ENCODE measurements at places on chromosomes 7 and 10.

DNA sequence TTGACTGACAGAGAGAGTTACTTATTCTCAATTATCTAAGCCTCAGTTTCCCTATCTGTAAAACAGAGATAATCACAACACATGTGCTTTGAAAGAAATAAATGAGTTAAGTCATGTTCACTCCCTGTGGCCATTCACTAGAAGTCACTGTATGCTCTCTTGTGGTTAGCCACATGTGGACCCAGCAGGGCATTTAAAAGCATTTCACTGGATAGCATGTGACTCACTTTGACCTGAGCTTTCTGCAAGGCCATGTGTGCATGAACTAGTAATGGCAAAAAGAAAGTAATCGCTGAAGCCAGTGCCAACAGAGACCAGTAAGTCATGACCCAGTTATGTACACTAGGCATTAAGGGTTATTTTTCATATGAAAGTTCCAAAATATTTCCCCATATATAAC lies 557.0 kb upstream of the IGFBP3 start:
- no peak for DNase-seq

DNA sequence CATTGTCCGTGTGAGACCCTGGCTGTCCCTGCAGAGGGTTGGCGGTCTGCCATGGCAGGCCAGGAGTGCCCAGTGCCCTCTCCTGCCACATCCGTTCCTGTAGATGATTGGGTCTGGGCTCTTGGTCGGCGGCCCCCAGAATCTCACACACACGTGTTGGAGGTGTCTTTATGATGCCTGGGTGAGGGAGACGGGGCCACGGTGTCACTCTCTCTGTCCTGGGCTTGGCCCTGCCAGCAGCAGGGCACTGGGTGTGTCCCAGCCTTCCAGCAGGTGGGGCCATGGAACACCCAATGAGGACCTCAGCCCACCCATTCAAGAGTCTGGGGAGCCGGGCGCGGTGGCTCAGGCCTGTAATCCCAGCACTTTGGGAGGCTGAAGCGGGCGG lies 30.2 kb downstream of the UNC5B start:
- DNase-seq, result no peak

DNA sequence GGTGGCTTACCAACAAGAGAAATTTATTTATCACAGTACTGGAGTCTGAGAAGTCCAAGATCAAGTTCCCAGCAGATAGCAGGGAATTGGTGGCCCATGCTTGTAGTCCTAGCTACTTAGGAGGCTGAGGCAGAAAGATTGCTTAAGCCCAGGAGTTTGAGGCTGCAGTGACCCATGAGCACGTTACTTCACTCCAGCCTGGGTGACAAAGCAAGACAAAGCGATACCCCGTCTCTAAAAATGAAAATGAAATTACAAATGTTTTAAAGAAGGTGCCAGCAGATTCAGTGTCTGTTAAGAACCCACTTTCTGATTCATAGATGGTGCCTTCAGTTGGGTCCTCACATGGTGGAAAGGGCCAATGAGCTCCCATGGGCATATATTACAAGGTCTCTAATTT lies 20.6 kb upstream of the ARHGAP12 start:
- DNase-seq, result no peak

DNA sequence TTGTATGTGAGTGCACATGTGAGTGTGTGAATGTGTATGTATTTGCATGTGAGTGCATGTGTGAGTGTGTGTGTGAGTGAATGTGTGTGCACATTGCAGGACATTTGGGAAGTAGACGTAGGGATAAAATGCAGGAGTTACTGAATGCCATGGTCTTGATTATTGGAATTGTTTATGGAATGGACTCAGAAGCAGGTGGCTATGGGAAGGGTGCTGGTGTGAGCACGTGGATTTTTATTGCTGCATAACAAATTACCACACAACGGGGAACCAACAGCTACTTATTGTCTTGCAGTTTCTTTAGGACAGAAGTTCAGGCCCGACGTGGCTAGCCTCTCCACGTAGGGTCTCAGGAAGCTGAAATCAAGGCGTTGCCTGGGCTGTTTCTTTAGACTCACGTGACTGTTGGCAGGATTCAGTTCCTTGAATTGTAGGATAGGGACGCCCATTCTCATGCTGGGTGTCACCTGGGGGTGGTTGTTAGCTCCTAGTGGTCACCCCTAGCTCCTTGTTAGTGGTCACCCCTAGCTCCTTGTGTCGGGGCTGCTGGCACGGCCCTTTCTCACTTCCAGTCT lies 48.3 kb upstream of the ZNF32 start:
- no peak for DNase-seq

DNA sequence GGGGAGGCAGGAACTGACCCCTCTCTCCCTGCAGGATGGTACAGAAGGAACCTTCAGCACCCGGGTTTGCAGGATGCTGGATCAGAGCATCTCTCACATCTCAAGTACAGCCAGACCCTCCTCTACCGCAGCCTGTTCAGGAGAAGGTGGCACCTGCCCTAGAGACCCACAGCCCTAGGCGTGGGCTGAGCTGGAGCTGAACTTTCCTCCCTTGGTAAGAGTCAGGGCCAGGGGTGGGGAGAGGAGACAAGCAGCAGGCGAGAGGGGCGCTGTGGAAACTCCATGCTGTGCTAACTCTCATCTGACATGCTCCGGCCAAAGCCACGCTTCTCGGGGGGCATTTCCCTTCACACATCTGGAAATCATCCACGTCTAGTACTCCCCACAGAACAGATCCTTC lies 154.4 kb downstream of the DIP2C start:
- no peak for DNase-seq

- DNase-seq, result no peak
These were observed 48.3 kb downstream of the ADCYAP1R1 start for GRCh38 chr7:31100445-31100844.

All from effector CD4-positive, alpha-beta T cell (primary cell).